ENCODE measurements at places on chromosomes 16 and 17.
A peak's percentile ranks its signal among the peaks of the same experiment; 100 is the strongest.

DNA sequence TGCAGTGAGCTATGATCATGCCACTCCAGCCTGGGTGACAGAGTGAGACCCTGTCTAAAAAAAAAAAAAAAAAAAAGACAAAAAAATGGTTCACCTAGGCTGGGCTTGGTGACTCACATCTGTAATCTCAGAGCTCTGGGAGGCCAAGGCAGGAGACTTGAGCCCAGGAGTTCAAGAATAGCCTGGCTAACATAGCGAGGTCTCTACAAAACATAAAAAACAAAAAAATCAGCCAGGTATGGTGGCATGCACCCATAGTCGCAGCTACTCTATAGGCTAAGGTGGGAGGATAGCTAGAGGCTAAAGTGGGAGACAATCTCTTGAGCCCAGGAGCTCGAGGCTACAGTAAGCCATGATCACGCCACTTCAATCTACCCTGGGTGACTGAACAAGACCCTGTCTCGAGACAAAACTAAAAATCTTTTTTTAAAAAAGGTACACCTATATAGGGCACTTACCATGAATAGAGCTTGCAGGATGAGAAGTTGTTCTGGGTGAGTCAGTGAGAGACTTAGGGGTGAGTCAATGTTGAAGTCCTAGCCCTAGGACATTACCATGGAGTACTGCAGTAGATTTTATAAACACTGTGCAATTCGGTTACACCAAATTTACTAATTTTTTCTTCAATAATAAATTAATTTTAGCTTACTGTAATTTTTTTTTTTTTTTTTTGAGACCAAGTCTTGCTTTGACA is 19.0 kb downstream of the USP32 start:
- DNase-seq: no peak

DNA sequence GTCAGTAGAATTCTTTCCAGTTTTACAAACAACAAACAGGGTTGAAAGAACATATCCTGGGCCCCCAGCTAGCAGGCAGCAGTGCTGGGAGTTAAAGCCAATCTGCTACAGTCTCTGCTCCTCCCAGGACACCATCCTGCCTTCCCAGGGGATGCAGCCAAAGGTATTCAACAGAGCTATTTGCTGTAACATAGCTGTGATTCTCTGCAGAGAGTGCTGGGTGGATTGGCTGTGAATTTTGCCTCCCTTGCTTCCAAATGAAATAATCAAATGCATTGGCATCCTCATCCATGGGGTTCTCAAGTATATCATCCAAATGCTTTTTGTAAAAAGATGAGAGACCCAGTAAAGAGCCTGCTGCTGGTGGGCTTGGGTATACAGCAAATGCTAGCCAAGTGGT is 124.3 kb downstream of the NPIPB5 start:
- no peak for DNase-seq

DNA sequence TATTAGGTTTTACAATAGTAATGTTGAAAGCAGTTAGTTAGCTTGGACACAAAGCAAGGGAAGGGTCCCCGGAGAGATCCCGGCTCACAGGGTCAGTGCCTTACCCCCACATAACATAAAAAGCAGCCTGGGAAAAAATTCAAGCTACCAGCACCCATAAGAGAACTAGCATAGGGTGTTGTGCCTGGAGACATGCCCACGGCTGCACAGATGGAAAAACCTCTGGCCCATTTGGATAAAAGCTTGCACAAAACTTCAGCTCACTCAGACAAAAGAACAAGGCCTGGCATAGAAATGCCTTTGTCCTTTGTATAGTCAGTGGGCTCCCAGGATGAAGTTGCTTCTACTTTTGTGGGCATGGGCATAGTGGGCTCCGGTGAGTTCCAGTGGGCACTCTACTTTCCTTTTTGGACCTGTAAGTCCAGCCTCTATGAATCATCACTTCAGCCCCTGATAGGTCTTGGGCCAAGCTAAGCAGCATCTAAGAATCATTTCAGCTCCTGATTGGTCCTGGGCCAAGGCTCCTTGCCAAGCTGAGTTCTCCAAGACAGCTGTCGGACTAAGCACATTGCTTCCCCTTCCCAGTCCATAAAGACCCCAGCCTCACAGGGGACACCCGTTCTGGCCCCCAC is 1.3 kb upstream of the RDM1 start:
- DNase-seq: no peak

- DNase-seq: no peak
Measured at GRCh38 chr17:63573634-63574033, 23.4 kb downstream of the DCAF7 start.

GRCh38 chr17:6072157-6072556 is 2.0 kb downstream of the WSCD1 start:
- no peak for DNase-seq

GRCh38 chr16:53022374-53022773 is 30.3 kb downstream of the CHD9NB start:
- DNase-seq: peak; percentile 7

All from stimulated activated CD4-positive, alpha-beta T cell treated with anti-CD3 and anti-CD28 coated beads, Interleukin-2, amount 100 ng/mL, for 24 hours (primary cell).